ENCODE measurements at places on chromosomes 3 and 15.
A peak's percentile ranks its signal among the peaks of the same experiment; 100 is the strongest.

DNA sequence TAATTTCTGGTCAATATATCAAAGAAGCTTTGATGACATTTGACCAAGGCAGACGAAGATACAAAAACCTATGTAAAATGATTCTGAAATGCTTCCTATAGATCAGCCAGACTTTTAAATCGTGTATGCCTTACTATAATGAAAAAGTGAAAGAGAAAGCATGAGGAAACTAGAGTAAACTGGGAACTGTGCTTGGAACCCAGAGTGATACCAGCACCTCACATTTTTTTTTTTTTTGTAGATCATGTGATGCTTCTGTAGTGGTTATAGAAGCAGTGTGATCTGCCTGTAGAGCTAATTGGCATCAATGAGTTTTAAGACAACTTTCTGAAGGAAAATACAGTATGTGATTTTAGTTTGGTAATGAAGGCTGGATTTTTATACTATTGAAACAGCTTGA lies 150.7 kb downstream of the NLGN1 start:
- DNase-seq = peak; percentile 38

- DNase-seq = no peak
Observed at GRCh38 chr15:70159001-70159712, 61.4 kb upstream of the TLE3 start.

DNA sequence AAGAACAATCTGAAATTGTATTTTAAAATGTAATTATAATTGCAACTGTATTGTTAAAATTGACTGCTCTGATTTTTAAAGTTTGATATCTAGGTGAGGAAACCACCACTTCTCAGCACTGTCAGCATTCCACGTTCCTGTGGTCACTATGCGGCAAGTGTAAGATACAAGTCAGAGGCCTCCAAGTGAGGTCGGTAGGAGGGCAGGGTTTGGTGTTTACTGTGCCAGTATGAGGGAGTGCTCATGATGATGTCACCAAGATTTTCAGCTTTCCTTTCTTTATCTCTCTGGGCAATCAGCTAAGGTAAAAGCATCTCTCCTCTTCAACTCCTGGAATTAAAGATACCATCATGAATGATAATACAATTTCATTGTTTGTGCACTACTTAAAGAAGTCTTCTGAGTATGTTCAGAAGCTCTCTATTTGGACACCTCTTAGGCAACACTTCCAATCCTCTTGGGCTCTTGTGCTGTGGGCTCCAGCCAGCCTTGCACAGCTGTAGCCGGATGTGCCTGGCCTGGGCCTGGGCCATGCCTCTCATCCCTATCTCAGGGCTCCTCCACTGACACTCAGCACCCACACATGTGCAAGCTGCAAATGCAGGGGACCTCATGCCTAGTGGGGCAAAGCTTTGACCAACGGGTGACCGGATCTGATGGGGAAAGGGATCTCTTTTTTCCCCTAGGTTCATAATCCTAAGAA lies 42.9 kb downstream of the CCR3 start:
- DNase-seq = no peak

GRCh38 chr15:91192285-91192684 lies 92.2 kb downstream of the SV2B start:
- DNase-seq = no peak

- DNase-seq = no peak
Observed at GRCh38 chr3:176631165-176631564, 566.1 kb downstream of the TBL1XR1 start.

DNA sequence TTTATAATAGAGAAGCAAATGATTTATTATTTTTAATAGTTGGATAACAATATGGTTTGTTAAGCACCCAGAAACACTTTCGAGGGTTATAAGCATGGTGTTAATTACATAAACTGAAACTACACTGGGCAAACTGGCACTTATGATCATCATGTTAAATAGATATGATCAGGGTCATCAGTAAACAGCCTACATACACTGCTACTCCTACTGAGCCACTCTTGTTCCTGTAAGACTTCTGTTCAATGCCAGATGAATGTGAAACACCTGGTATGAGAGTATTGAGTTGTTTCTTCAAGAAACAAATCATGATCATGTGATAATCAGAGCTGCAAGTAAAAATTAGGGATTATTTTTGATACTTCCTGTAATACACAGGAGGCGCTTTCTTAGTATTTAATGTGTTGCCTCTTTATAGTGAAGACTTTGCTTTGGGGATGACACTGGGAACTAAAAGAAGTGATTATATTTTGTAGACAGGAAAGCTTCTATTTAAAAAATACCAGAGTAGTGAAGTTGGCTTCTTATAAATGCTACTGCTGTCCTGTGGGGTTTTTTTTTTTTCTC lies 32.3 kb upstream of the UTS2B start:
- DNase-seq = no peak

DNA sequence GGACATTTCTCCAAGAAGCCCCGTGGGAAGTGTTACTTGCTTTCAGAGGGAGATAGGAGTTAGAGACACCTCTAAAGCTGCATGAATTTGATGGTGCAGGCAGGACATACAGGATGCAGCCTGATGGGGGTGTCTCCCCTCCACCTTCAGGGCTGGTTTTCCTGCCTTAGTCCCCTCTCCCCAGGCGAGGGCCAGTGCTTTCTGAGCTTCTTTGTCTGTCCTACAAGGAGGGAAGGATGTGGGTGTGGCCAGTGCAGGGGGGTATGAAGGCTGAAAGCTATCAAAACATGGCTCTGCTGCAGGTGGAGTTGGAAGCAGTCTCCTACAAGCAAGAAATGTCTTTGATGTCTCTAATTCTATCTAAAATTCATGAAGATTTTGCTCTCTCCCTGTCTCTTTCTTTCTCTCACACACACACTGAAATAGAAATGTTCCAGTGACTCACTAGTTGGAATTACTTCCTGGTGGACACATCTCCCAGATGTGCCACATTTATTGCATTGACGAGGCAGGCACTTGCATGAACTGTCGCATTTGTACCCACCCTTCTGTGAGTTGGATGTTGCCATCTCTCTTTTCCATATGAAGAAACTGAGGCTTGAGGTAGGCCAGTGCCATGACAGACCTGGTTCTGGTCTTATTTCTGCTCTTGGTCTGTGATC lies 13.9 kb upstream of the PODXL2 start:
- peak; percentile 60 for DNase-seq

DNA sequence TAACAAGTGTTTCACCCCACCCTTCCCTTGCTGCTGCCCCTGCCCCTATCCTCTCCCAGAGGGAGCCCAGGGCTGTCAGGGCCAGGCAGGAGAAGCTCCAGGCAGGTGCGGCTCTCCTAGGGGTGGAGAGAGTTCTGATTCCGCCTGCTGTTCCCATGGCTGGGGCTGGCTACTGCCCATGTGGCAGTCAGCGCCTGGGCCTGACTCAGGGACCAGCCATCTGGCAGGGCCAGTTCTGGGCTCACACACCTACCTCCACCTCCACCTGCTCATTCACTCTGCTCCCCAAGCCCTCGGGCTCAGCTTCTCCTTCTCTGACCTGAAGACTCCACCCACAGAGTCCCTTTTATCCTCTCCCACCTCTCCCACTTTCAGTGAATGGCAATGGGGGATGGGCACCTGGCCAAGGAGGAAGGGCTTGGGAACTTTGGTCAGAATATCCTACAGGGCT lies 23.4 kb downstream of the AMOTL2 start:
- DNase-seq = peak; percentile 23

DNA sequence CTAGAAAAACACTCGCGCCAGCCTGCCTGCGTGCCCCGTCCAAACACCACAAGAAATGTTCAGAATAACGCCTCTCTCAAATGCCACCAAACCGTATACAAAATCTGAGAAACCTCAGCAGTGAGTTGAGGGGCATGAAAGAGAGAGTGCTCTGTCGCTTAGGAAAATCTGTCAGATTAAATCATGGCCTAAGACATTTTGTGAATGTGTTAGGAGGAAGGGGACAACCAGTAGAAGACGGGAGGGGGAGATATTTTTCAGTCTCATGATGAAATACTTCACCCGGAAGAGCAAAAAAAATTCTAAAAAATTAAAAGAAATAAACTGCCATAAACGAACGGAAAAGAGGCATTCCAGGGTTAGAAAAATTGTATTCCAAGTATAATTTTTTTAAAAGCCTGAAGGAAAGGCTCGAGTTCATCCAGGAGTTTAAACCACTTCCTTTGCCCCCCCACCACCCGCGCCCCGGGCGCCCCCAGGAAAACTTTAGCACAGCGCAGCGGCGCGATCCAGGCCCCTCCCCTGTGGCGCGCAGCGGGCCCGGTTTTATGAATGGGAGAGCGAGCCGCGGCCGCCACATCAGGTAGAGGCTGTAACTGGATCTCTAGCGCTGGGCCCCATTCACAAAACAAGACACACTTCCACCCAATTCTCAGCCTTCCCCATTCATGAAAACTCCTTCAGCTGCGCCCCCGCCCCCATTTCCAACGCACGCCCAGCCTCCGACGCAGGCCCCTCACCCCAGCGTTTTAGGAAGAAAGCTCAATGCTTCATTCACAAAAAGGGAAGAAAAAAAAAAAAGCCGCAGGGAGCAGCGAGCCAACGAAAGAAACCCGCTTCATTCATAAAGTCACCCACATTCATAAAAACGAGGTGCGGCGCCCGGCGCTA lies 1.4 kb downstream of the ETV5 start:
- DNase-seq = peak; percentile 76

- DNase-seq = peak; percentile 73
Observed at GRCh38 chr3:16452261-16452660, 61.2 kb downstream of the RFTN1 start.

GRCh38 chr3:70833239-70833960 lies 521.0 kb upstream of the MDFIC2 start:
- DNase-seq = no peak

DNA sequence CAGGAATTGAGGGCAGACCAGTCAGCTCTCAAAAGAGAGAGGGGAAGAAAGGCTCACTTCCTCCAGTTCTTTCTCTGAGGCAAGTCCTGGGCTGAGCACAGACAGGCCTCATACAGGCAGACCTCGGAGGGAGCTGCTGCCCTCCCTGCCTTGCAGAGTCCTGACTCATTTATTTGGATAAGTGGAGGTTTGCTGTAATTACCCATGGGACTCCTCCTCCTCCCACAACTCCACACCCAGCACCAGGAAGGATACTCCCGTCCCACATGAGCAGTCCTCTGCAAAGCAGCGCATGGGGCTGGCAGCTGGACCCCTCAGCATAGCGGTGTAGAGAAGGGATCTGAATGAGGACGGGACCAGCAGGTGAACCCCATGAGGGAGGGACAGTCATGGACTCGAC lies 13.4 kb upstream of the SCN10A start:
- peak; percentile 92 for DNase-seq

DNA sequence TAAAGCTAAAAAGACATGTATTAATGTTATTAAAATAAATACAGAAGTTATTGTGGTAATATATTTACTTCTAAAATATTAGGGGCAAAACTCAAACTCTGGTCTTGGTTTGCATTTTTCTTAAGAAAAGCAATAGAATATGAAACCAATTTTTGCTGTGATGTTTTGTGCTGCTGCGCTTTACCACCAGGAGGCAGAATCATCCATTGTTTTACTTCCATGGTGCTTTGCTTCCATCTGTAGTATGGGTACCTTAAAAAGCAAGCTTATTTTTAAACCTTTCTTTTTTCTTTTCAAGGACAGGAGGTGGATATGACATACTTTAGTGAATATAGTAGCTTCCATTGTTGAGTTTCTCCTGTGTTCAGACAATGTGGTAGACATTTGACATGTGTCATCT lies 46.6 kb upstream of the MRPL3 start:
- DNase-seq = peak; percentile 4

DNA sequence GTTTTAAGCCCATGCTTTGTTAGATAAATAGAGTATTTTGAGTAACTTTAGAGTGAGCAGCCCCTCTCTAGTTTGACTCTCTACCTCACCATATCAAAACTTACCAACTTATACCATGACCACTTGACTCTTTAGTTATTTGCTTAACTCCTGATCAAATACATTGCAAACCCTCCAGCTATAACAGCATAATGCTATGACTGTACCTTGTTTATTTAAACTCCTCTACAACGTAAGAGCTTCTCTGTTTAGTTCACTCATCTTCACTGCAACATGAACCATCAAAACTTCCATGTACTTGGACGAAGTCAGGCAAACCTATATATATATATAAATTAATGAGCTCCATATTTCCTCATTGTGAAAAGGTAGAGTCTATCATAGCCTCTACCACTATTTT lies 218.2 kb downstream of the DPH6 start:
- DNase-seq = no peak

DNA sequence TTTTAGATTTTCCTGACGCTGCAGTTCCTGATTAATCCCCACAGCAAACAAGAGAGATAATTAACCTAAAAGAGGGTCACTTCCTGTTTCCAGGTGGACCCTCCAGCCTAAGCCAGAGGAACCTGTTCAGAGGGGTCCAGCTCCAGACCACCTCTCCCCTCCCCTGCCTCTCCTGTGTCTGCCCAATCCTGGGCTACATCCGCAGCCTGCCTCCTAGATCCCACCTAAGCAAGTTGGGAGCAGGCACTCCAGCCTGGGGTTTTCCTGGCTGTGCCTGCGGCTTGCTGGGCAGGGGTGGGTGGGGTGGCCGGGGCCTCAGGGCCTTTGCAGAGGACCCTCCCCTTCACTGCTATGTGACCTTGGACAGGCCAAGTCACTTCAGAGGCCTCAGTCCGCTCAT lies 178.6 kb upstream of the LINGO1 start:
- DNase-seq = no peak

DNA sequence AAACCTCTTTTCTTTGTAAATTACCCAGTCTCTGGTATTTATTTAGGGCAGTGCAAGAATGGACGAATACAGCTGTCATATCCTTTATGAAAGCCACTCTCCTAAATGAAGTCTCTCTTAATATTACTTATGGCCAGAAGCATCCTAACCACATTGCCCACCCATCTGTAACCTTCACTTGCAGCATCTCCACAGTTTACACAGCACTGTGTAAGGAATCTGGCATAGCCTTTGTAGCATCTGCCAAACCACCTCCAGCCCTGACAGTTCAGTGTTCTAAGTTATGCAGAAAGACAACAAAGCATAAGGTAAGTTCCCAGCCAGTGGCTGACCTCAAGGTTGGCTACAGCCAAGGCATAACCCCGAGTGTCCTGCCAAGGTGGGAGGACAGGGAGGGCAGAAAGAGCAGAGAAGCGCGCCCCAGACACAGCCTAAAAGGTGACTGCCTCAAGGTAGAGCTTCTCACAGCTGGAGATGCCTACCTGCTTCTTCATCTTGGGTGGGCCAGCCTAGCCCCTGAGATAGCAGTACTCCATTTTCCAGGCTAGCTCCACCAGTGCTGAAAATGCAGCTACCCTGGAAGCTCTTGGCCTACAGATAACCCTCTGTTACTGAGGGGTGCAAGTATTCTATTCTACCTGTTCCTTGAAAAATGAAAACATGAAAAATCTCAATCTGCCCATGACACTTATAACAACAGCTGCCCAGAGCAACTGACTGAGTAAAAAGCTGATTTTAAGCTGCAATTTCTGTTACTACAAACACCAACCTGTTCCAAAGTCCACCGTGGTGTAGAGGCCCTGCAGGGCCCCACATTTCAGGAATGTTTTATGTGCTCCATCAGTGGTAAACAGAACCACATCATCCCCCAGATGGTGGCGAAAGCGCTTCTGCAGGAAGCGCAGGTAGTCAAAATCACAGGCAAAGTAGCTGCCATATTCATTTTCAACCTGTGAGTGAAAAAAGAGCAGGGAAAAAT lies 39.3 kb downstream of the GLB1 start:
- no peak for DNase-seq
